ENCODE measurements at places on chromosomes 11 and 22.

DNA sequence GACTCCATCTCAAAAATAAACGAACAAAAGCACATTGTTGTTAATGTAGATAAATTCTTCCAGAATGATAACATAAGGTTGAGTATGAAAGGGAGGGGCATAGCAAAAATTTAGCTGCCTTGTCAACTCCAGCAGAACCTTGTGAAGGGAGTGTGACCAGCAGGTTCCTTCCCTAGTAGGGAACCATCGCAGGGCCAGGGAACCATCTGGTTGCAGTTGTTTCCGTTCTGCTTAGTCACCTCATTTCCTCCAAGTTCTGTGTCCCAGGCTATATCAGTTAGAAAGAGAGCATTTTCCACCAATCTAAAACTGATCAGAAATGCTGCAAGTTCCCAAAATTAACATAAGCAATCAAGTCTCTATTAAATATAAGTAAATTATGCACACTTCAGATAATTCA, 126.7 kb upstream of the BLID start:
- no peak for DNase-seq

- DNase-seq, result no peak
Observed at GRCh38 chr11:27293515-27294417, 69.2 kb downstream of the CCDC34 start.

DNA sequence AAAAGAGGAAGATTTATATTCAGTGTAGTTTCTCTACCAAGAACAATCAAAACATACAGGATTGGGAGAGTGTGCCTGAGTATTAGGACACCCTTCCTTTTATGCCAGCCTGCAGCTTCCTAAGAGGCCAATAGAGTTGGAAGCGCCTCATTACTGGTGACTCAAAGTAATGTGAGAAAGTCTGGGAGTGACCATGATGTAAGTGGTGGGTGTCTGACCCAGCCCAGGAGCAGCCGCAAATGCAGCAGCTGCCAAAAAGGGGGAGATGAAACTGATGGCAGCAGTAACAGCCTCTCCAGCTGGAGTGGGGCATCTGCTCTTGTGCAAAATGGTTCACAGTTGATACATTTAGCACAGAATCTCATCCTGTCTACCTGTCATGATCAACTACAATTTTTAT, 62.0 kb downstream of the ZNF280B start:
- no peak for DNase-seq

DNA sequence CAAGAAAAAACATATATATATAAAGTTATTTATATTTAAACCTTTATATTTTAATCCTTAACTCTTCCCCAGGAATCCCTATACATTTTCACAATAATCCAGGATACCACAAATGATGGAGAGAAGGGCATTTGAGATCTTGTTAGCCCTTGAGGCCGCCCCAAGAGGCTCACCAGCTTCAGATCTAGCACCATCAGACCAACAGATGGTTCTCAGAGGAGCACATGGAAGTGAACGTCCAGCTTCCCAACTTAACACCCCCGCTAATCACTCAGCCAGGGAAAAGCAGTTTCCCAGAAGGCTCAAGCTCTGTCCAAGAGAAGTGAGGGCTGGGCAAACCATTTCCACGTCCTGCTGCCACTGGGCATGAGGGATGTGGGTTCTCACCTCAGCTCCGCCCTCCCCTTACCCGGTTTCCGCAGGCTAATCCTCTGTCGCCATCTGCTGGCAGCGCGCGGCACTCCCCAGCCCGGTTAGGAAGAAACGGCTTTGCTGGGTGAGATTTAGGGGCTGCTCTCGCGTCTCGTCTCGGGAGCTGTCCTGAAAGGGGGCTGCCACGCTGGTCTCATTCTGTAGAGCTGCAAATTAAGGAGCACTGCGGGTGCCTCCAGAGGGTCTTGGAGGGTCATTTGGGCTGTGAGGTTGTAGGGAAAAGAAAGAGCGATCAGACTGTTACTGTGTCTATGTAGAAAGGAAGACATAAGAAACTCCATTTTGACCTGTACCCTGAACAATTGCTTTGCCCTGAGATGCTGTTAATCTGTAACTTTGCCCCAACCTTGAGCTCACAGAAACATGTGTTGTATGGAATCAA, 6.8 kb upstream of the FAM111A start:
- peak; percentile 86 for DNase-seq

- no peak for DNase-seq
Observed at GRCh38 chr11:125931668-125932067, 14.2 kb upstream of the VSIG10L2 start.

GRCh38 chr11:122037911-122038310, 78.1 kb downstream of the BLID start:
- no peak for DNase-seq

- DNase-seq, result no peak
Observed at GRCh38 chr22:26825960-26826935, 168.9 kb downstream of the MIAT start.

DNA sequence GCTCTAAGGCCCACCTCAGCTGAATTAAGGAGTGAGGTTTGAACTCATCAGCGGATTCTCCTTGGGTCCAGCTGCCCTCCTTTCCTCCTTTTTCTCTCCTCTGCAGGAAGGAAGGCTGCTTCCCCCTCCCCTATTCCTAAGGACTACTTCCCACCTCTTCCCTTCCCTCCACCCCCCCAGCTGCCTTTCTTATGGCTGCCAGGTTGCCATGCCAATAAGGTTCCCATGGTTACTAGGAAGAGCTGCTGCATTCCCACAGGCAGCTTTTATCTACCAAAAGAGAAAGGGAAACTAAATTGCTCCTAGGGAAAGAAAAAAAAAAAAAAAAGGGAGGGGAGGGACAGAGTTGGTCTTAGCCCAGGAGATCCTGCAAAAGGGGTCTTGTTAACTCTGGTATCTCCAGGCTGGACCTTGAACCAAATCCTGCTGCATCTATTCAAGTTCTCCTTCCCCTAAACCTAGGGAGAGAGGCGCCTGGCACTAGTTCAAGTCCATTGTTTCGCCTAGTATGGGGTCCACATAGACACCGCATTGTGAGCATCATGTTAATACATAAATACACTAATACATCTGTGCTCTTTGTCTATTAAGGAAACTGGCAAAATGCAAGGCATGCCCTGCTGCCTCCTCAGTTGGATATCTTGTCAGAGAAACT, 21.2 kb upstream of the FEZ1 start:
- DNase-seq, result no peak

DNA sequence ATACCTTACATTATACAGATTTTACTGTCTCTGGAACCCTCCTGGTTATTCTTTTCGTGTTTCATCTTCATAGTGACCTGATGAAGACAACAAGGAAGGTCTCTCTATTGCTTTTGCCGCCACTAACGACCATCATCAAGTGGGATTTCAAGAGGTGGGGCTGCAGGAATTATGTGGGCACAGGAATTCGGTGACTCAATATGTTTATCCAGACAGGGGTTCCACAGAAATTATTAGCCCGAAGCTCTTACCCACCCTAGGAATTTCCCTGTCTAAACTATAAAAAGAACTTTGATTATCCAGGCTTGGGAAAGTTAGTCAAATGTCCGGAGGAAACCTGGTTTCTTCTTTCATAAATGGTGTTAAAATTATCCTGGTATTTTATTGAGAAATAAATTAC, 566.8 kb upstream of the TENM4 start:
- DNase-seq, result no peak

- no peak for DNase-seq
Observed at GRCh38 chr11:115129473-115130289, 374.5 kb downstream of the CADM1 start.

Measured in activated T-cell treated with anti-CD3 and anti-CD28 coated beads for 4 hours (primary cell).